ENCODE measurements at places on chromosomes 7 and 10.

GRCh38 chr7:94276027-94276426 lies 118.7 kb upstream of the COL1A2 start:
- DNase-seq, result no peak

DNA sequence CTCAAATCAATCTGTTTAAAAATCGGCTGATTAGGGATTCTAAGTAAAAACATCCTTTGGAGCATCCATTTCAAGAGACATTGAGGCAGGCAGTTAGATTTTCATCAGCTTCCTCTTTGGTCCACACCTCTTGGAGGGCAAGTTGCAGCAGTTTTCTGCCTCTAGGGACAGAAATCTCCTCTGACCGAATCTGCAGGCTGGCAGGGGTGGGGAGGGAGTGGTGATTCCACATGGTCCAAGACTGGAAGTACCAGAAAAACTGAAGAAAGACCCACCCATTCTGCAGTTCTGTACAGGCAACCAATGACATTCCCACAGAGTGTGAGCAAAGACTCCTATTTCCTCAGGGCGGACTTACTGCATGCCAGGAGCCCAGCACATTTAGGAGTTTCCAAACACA lies 29.0 kb downstream of the FGFBP3 start:
- no peak for DNase-seq

- no peak for DNase-seq
Measured at GRCh38 chr7:2018569-2019460, 213.9 kb downstream of the MAD1L1 start.

DNA sequence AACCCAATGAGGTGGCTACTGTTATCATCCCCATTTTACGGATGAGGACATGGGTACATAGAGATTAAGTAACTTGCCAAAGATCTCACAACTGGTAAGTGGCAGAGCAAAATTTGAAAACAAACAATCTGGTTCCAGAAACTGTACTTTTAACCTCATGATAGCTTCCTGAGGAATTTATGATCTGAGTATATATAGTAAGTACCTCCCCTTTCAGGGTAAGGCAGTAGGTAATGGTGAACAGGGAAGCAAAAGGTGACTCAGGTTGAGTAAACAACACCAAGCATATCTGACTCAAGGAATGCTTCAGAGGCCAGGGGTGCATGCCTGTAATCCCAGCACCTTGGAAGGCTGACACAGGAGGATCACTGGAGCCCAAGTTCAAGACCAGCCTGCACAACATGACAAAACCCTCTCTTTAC lies 21.1 kb downstream of the KLLN start:
- no peak for DNase-seq

DNA sequence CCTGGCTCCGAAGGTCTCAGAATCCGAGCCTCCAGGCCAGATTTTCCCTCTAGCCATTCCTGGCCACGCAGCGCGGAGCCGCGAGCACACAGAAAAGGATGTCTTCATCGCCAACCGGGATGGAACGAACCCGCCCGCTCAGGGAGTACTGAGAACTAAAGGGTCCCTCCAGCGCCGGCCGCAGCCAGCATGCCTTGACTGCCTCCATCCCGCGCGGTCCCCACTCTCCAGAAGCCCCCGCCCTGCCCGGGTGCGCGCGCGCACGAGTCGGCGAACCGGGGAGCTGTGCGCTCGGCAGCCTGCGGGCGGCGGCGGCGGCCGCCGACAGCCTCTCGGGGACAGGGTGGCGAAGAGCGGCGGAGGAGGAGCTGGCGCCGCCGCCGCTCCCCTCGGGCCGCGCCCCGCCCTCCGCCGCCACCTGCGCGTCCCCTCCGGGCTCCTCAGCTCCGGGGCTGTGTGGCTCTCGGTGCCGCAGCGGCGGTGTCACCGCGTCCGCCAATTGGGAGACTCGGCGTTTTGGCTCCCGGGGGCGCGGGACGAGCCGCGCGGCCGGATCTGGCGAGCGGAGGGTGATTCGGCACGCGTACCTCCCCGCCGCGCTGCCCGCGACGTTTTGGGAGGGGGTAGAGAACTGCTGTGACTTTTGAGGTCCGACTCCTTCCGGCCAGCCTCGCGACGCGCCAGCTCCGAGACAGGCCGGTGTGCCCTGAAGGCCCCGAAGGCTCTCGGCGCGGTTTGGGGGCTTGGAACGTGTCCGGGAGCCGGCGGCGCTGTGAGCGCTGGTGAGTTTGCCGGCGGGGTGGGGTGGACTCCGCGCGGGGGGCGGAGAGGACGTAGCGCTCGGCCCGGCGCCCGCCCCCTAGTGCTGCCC lies 453 bp upstream of the GALNT17 start:
- no peak for DNase-seq

DNA sequence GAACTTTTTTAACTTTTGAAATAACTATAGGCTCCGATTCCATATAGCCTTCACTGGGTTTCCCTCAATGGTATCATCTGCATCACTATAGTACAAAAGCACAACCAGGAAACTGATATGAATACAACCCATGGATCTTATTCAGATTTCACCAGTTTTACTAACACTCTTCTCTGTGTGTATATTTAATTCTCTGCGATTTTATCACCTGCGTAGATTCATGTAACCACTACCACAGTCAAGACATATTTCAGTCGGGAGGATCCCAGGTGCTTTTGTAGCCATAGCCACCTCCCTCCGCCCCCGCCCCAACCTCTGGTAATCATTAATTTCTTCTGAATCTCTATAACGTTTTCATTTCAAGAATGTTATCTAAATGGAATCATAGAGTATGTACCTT lies 82.8 kb upstream of the C7orf33 start:
- DNase-seq, result no peak

GRCh38 chr10:91617072-91617609 lies 15.7 kb downstream of the PPP1R3C start:
- DNase-seq, result no peak

DNA sequence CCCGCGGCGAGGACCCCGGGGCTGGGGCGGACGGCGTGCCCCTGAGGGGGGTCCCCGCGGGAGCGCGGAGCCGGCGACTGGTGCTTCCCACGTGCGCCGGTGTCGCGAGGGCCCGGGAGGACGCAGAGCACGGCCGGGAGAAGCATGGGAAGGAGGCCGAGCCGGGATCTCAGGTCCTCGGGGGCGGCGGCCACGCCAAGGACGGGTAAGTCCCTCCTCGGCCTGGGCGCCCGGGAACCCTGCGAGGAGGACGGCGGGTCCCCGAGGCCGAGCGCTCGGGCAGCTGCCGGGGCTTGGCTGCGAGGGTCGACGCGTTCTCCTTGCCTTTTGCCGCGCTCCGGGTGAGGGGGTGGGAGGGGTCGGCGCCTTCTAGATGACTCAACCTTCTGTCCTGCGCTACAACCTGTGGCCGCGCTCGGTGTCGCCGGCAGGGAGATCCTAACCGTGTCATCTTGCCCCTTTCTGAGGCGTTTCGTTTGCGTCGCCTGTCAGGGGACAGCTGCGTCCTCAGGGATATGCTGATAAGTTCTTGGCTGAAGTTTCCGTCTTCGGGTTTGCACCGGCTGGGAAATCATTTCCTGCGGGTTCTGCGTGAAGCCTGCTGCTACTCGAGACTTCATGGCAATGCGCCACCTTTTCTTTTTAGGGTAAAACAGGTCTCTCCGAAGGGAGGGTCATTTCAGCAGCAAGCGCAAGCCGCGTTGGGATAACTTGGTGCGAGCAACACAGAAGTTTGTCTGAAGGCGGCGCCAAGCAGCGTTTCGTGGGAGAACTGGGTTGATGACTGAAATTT lies 529 bp downstream of the TASOR2 start:
- peak; percentile 48 for DNase-seq

DNA sequence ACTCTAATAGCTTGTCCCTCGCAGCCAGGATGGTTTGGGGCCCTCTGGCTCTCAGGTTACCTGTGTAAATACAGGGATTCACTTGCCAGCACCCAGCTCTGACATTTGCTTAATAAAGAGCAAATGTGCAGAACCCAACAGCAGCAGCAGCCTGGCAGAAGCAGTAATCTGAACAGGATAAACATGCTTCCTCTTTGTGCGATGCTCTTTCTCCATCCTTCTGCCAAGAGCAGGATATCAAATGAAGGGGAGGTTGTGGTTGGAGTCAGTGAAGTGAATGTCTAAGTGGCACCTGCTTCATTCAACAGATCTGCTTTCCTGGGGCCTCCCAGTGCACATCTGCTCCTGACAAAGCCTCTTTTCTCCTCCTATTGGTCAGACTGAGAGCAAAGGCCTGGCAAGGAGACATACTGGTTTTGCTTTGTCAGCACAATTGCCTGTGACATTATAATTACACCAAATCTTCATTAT lies 130.3 kb downstream of the NRF1 start:
- no peak for DNase-seq

DNA sequence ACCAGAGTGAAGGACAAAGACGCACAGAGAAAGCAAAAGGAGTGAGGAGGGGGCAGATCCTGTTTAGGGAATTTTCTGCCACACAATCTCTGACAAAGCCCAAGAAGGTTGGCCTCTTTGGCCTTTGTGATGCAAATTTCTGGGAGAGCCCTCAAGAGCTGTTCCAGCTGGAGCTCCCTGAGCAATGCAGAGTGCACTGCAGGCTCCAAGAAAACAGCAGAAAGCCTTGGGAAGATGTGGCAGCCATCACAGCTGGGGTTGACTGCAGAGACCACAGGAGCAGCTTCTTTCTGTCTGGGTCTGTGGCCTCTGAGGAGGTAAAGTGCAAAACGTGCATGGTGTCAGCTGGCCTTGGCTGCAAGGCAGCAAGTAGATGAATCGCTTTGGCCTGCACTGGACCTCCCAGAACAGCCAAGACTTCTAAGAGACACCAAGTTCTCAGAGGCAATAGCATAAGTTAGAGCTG lies 200.2 kb downstream of the ELMO1 start:
- DNase-seq, result no peak

- DNase-seq, result no peak
Measured at GRCh38 chr10:132590094-132590751, 52.6 kb downstream of the INPP5A start.

DNA sequence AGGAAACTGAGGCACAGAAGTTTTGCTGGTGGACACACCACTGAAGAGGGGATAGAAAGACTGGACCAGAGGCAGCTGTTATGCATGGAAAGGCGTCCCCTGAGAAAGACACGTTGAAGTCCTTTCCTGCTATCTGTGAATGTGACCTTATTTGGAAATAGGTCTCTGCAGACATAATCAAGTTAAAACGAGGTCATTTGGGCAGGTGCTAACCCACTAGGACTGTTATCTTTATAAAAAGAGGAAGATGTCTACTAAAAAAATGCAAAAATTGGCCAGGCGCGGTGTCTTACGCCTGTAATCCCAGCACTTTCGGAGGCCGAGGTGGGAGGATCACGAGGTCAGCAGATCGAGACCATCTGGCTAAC lies 31.6 kb downstream of the ELMO1 start:
- DNase-seq, result no peak

GRCh38 chr7:20193242-20193777 lies 23.9 kb downstream of the MACC1 start:
- DNase-seq, result no peak
